ENCODE measurements at places on chromosomes 7 and 10.

- no peak for DNase-seq
These were observed 98.7 kb upstream of the NPTX2 start for GRCh38 chr7:98518159-98518947.

DNA sequence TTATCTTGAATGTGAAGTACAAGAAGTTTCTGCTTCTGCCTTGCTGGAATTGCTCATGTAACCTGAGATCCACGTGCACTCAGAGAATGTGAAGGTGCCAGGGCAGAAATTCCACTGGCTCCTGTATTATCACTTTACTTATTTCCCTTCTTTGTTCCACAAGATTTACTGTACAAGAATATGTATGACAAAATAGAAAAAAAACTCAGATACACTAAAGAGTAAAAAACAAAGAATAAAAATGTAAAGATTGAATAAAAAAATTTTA is 43.0 kb downstream of the PLCE1 start:
- DNase-seq = no peak

- no peak for DNase-seq
These were observed 129.6 kb downstream of the SMURF1 start for GRCh38 chr7:99014113-99014985.

GRCh38 chr7:95690367-95690947 is 81.9 kb upstream of the DYNC1I1 start:
- no peak for DNase-seq

- DNase-seq = no peak
These were observed 19.6 kb upstream of the CDHR3 start for GRCh38 chr7:105943486-105943885.

- no peak for DNase-seq
These were observed 99.8 kb downstream of the SND1 start for GRCh38 chr7:127751490-127752448.

DNA sequence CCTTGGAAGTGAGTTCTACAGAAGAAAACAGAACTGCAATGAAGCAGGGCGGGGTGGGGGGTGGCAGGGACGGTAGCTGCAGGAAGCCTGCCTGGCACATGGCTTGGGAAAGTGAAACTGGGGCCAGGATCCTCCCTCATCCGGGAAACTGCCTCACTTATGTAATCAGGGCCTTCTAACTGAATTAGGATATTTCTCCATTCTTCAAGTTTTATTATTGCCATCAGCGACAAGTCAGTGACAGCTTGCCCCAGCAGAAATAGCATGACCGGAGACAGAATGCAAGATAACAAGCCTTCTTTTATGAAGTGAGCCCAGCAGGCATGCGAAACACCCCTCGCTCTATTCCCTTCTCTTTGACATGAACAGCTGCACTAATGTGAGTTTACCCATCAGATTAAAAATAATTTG is 77.5 kb upstream of the CACUL1 start:
- no peak for DNase-seq

- no peak for DNase-seq
These were observed 9.9 kb downstream of the DCLRE1A start for GRCh38 chr10:113843972-113844485.

- DNase-seq = no peak
These were observed 183.8 kb downstream of the SRPK2 start for GRCh38 chr7:105204953-105205352.

GRCh38 chr10:24156686-24157085 is 52.3 kb upstream of the KIAA1217 start:
- no peak for DNase-seq

DNA sequence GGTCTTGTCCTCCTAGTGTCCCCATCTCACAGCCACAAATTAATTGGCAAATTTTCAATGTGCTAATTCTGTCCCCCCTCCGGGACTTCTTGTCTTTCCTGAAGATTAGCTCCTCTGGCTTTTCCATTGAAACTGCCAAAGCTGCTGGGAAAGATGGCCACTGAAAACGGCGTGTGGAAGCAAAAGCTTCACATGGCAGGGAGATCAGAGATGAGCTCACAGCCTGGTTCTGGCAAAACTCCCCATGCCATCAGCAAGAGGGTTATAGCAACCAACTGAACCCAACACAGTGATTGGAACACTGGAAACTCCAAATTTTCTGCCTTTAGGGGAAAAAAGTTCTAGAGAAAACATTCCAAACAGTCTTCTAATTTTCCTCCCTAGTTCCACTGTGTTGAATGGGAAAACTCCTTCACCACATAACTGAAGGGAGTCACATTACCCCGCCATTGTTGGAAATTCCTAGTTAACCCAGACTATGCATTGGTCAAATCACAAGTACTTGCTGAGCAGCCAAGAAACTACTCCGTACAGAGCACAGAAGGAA is 37.0 kb downstream of the NRAP start:
- DNase-seq = no peak

DNA sequence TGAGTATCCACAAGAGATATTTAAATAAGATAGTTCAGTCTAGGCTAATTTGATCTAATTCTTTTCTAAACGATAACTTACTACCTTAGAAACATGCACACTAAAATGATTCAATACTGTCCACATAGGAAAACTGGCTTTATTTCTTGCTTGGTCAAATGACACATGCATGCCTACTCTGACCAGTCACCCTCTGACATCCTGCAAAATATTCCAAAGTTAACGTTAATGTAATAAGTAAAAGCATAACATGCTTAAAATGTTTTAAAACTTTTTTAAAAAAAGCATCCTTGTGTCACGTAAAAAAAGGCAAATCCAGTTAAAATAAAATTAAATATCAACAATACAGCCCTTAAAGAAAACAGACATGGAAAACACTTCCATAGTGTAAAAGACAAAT is 70.2 kb downstream of the UBE2H start:
- DNase-seq = no peak

DNA sequence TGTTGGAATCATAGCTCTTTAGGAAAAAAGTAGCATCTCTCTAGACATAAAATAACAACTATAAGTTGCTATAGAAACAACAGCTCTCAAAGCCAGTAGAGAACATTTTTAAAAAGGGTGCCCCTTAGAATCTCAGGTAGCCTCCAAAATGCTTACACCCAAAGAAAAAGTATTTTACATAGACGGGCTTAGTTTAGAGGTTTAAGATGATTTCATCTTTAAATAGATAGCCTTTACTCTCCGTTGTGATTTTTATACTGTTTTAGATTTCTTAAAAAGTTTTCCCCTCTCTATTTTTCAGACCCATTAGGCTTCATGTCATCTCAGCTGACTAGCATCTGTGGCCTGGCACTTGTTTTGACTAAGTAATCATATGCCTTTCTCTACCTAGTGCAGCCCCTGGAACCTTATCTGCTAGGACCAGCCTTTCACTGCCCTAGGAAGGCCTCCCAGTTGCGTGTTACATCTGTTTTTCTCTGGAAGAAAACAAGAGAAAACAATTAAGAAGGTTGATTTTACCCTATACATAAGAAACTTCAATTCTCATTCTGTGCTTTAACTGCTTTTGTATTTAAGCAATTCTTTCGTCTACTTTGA is 6.9 kb upstream of the BPGM start:
- DNase-seq = no peak

GRCh38 chr10:27388761-27389399 is 115.2 kb upstream of the RAB18 start:
- DNase-seq = no peak

GRCh38 chr7:30817371-30817767 is 46.2 kb downstream of the MINDY4 start:
- DNase-seq = no peak

DNA sequence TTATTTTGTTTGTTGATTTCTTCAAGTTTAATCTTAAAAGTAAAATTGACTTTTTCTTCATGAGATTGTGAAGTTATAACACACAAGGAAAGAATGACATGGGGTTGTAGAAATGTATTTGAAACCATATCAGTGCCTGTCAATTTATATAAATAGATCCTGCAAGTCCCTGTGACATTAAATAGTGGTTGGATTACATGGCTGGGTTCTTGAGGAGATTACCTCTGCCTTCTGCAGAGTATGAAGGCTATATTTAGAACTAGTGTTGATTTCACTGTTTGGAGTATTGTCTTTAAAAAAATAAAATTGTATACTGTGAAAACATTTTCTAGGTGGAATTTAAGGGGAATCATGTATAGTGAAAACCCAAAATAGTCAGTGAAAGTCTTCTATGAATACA is 385.8 kb upstream of the SMIM30 start:
- no peak for DNase-seq

- DNase-seq = no peak
These were observed 301.6 kb upstream of the SEMA3D start for GRCh38 chr7:85488406-85488805.

DNA sequence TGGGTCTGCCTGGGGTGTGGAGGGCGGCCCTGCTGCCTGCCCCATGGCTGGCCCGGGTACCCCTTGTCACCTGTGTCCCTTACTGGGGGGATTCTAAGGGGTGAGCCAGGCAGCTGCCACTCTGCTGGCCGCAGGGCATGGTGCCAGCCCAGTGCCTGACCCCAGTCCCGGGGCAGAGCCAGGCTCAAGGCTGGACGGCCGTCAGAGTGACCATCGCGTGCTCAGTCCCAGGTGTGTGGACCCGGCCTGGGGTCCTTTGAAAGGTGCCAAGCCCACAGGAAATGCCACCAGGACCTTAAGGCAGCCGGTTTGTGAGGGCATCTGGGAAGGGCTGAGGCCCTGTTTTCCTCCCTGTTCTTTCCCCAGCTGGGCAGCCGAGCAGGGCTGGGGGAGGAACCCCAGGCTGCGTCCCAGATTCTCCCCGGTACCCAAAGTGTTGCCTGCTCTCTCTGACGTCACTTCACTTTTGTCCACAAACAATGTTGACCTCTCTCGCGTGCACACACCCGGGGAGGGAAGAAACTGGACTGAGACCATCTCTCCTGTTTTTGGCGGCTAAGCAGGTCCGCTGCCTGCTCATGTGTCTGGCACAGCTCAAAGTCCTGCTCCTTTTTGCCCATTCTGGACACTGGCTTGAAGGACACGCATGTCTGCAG is 37.6 kb downstream of the PAPOLB start:
- DNase-seq = no peak

DNA sequence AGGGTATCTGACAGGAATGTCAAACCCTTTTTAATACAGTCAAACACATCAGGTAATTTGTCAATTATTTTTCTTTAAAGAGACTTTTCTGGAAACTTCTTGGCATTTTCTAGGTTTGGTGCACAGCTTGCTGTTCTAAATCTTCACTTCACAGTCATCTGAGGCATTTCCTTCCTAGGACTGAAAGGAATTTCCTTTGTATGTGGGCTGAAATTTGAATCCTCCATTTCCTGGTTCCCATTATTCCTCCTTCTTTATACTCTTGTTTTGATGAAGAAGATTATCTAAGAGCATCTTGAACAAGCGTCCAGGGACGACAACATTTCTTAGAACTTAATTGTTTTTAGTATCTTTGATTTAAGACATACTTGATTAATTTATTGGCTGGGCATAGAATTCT is 24.9 kb downstream of the CALD1 start:
- DNase-seq = no peak

- DNase-seq = no peak
These were observed 606.2 kb upstream of the TEX47 start for GRCh38 chr7:89401690-89402089.

- no peak for DNase-seq
These were observed 62.7 kb upstream of the STRIP2 start for GRCh38 chr7:129371487-129371886.

DNA sequence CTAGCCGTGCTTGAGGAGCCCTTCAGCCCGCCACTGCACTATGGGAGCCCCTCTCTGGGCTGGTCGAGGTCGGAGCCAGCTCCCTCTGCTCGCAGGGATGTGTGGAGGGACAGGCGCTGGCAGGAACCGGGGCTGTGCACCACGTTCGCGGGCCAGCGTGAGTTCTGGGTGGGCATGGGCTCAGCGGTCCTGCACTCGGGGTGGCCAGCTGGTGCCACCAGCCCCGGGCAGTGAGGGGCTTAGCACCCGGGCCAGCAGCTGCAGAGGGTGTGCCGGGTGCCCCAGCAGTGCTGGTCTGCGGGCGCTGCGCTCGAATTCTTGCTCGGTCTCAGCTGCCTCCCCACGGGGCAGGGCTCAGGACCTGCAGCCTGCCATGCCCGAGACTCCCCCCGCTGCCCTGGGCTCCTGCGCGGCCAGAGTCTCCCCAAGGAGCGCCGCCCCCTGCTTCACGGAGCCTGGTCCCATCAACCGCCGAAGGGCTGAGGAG is 90.8 kb upstream of the NRG3 start:
- DNase-seq = no peak

DNA sequence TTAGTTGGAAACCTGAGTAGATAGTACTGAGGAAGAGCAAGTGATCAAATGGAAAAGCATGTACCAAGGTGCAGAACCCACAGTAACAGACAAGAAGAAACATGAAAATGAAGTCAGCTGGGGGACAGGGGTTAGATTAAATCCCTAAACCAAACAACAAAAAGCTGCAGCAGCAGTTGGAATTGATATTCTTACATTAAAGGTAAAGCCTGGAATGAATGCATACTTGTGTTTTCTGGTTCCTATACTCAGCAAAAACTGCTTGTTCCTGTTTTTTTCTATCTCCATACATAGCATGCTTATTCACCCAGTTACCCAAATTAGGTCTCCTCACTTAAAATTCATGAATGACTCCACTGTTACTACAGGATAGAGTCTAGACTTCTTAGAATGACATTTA is 92.4 kb downstream of the TPST1 start:
- no peak for DNase-seq

DNA sequence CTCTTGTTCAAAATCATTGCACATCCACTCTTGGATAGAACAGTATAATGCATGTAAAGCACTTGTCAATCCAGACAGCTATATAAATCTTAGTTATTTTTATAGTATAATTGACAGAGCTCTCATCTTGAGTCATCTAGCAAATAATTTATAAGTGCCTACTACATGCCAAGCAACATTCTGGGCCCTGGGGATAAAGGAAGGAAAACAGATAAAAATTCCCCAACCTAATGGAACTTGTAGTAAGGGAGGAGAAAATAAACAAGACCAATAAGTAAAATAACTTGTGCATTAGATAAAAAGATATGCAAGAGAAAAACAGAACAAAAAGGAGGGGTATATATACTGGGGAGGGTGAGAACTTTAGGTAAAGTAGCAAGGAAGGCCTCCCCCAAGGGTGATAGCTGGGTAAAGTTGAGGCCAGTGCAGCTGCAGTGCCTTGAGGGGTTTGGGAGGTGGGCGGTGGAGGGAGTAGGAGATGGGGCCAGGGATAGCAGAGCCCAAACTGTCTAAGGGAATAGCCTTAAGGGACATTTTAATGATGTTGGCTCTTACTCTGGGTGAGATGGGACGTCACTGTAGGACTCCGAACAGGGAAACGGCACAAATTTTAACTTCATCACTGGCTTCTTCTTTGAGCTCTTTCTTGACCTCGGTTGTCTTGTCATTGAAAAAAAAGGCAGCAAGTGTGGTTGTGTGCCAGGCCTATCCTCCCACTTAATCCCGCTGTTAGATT is 79.3 kb upstream of the SEC61G start:
- DNase-seq = no peak

- no peak for DNase-seq
These were observed 186.6 kb upstream of the INHBA start for GRCh38 chr7:41889472-41889871.

Data from cortex of kidney (tissue), 1 donor.